Breast epithelium (tissue), 4 donors: ENCODE measurements at places on chromosomes 12 and 14. TPM values are rescaled to one million over a fixed set of nuclear protein-coding genes. Genes with fewer than 3 reads are reported as not detected.

DNA sequence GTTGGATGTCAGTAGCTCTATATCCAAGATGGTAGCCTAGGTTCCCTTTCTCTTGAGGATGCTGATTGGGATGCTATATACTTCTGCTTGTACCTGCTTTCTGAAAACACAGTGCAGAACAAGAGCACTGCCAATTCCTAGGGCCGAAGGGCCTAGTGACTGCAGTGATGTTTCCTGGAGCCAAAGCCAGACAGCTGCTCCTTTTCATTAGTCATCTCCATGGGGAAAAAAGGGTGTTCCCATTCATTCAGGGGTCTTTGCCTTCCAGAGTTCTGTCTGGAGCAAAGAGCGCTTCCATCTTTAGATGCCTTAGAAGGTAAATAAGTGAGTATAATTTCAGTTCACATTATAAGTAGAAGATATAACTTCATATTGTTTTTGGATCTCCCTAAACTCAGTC lies 85.5 kb downstream of the PTPRB start:
- H3K36me3 ChIP-seq, result no peaks in the 10 kb centered on the region
- DNase-seq, result no peak
- H3K4me3 ChIP-seq, result no peak overlapping the region
- no peak overlapping the region for H3K27ac ChIP-seq
- no peaks in the 10 kb centered on the region for H3K27me3 ChIP-seq
- no peaks in the 10 kb centered on the region for H3K4me1 ChIP-seq

- DNase-seq, result no peak
- no peak overlapping the region for H3K4me3 ChIP-seq
- H3K4me1 ChIP-seq, result no peaks in the 10 kb centered on the region
- no peak overlapping the region for H3K27ac ChIP-seq
- no peaks in the 10 kb centered on the region for H3K27me3 ChIP-seq
Observed at GRCh38 chr14:54116198-54116885, 159.7 kb upstream of the BMP4 start.

DNA sequence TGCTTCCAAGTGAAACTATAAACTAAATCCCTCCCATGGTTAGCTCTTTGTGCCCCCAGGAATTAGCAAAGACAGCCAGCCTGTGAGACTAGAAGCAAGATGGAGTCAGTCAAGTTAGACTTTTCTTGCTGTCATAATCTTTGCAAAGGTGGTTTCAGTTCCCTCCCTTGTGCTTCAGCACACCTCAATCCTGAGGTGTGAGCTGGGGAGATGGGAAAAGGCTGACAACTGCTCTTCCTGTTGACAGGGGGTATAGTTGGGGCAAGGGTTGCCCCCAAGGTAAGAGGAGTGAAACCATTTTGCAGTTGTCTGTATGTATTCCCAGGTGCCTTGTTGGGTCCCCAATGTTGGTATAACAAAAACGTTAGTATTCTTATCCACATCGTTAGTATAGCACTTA lies 12.3 kb upstream of the CPM start:
- H3K4me1 ChIP-seq, result no peaks in the 10 kb centered on the region
- H3K4me3 ChIP-seq, result no peak overlapping the region
- H3K36me3 ChIP-seq, result no peaks in the 10 kb centered on the region

- no peaks in the 10 kb centered on the region for H3K27me3 ChIP-seq
- no peak overlapping the region for H3K4me3 ChIP-seq
- no peak for DNase-seq
- no peak overlapping the region for H3K27ac ChIP-seq
- no peaks in the 10 kb centered on the region for H3K36me3 ChIP-seq
Observed at GRCh38 chr12:16070113-16070512, 159.0 kb downstream of the DERA start.

- H3K27me3 ChIP-seq, result no peaks in the 10 kb centered on the region
- no peak overlapping the region for H3K27ac ChIP-seq
- no peak for DNase-seq
- H3K4me3 ChIP-seq, result no peak overlapping the region
Observed at GRCh38 chr12:130622803-130623202, 93.3 kb downstream of the RIMBP2 start.

- no peak overlapping the region for H3K4me3 ChIP-seq
- no peak overlapping the region for H3K27ac ChIP-seq
- DNase-seq, result no peak
Observed at GRCh38 chr14:33317675-33318074, 379.0 kb downstream of the NPAS3 start.

GRCh38 chr14:70213721-70214282 lies 25.1 kb upstream of the SLC8A3 start:
- DNase-seq, result no peak
- H3K27me3 ChIP-seq, result no peaks in the 10 kb centered on the region
- no peaks in the 10 kb centered on the region for H3K4me1 ChIP-seq
- no peak overlapping the region for H3K27ac ChIP-seq
- H3K36me3 ChIP-seq, result no peaks in the 10 kb centered on the region
- no peak overlapping the region for H3K4me3 ChIP-seq

DNA sequence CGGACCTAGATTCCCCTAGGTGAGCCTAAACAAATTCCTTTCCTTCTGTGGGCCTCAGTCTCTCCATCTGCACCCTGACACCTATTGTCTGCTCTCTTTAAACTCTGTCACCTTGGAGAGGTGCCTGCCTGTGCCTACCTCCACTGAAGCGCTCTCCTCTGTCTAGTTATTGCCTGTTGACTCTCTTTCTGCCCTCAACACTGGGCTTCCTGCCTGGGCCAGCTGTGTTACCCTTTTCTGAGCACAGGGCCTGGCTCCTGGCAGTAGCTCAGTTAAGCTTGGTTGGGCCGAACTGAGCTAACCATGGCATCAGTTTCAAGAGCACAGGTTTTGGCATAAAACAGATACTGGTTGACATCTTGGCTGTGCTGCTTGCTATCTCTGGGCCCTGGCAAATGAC lies 43.5 kb downstream of the PRMT8 start:
- no peaks in the 10 kb centered on the region for H3K27me3 ChIP-seq
- H3K36me3 ChIP-seq, result no peaks in the 10 kb centered on the region
- no peak overlapping the region for H3K4me3 ChIP-seq
- H3K27ac ChIP-seq, result no peak overlapping the region
- H3K4me1 ChIP-seq, result no peaks in the 10 kb centered on the region

DNA sequence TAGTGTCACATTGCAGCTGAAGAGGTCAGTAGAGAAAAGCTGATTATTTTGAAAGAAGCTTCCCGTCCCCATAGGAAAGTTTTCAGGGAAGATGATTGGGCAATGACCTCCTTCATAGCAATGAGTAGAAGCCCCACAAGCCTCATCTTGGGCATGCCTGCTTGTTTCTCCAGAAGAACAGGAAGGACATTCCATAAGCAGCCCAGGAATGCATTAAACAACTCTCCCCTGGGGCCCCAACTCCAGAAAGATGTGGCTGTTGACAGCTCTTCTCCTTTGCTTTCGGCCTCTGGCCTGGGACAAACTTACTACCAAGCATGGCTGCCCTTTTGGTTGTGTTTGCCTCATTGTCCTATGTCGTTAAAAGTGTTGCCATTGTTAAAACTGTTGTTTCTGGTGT lies 5.7 kb upstream of the VDR start:
- no peaks in the 10 kb centered on the region for H3K36me3 ChIP-seq
- peak overlapping the region; percentile 14 for H3K27ac ChIP-seq
- no peaks in the 10 kb centered on the region for H3K4me1 ChIP-seq
- H3K4me3 ChIP-seq, result no peak overlapping the region
- DNase-seq, result no peak
- no peaks in the 10 kb centered on the region for H3K27me3 ChIP-seq

- DNase-seq, result no peak
- no peak overlapping the region for H3K4me3 ChIP-seq
- no peaks in the 10 kb centered on the region for H3K27me3 ChIP-seq
- no peaks in the 10 kb centered on the region for H3K4me1 ChIP-seq
- no peaks in the 10 kb centered on the region for H3K36me3 ChIP-seq
Observed at GRCh38 chr12:122934722-122935121, 31.5 kb downstream of the ABCB9 start.

DNA sequence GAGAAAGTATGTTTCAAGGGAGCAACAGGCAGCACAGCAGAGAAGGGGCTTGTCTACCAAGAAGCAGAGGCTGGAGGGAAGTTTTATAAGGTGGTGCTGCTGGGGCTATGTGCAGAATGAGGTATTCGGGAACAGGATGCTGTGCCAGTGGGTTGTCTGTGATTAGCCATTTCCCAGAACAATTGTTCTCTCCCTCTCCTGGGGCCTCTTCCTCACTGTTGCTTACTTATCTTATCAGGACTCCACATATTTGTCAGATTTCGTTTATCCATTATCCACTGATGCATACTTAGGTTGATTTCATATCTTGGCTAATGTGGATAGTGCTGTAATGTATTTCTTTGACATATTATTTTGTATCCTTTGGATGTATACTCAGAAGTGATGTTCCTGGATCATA lies 195.1 kb upstream of the RTL1 start:
- H3K4me3 ChIP-seq, result no peak overlapping the region
- H3K36me3 ChIP-seq, result no peaks in the 10 kb centered on the region
- no peaks in the 10 kb centered on the region for H3K27me3 ChIP-seq
- H3K4me1 ChIP-seq, result no peaks in the 10 kb centered on the region

- no peak overlapping the region for H3K27ac ChIP-seq
- no peaks in the 10 kb centered on the region for H3K36me3 ChIP-seq
- no peak for DNase-seq
- no peaks in the 10 kb centered on the region for H3K4me1 ChIP-seq
- H3K4me3 ChIP-seq, result no peak overlapping the region
Observed at GRCh38 chr12:107929436-107929835, 154.9 kb downstream of the ASCL4 start.

NKX2-1 gene
- not detected for total RNA-seq

EEA1 gene
- total RNA-seq, result 23.4 TPM

FAIM2 gene
- total RNA-seq, result 0.64 TPM

SLC35F4 gene
- total RNA-seq, result not detected

AQP6 gene
- 0.16 TPM for total RNA-seq

OVCH1 gene
- 0.44 TPM for total RNA-seq

GPR135 gene
- 5.1 TPM for total RNA-seq

YLPM1 gene
- total RNA-seq, result 79.6 TPM

DGKA gene
- 25.1 TPM for total RNA-seq

PLEK2 gene
- total RNA-seq, result 3.4 TPM

SSPN gene
- 19.7 TPM for total RNA-seq

TMEM52B gene
- total RNA-seq, result not detected
